ENCODE measurements at places on chromosomes 16 and 17.

DNA sequence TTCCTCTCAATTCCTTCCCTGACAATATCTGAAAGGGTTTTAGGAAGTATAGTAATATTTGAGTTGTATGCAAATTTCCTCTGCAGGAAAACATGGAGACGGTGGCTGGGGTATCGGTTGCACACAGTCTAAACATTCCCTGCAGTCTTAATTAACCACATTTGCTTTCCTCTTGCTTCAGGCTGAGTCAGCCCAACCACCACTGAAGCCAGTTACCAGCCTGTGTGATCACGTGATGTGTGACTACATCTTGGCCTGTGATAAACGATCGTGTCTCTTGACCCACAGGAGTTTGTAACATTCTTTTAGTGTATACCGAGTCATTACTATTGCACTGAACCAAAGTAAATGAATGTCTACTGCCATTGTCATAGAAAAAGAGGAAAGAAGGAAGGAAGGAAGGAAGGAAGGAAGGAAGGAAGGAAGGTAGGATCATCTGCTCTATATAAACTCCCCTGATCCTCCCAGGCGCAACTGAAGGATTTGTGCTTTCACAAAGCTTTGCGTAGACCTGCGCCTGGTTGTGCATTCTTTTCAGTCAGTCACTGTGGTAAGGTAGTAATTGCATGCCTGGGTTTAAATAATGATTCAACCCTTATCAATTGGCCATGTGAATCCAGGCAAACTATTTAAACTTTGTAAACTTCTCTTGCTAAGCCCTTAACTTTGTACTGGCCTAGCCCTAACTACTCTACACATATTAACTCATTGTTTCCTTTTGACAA is 280.6 kb upstream of the SALL1 start:
- DNase-seq = no peak

DNA sequence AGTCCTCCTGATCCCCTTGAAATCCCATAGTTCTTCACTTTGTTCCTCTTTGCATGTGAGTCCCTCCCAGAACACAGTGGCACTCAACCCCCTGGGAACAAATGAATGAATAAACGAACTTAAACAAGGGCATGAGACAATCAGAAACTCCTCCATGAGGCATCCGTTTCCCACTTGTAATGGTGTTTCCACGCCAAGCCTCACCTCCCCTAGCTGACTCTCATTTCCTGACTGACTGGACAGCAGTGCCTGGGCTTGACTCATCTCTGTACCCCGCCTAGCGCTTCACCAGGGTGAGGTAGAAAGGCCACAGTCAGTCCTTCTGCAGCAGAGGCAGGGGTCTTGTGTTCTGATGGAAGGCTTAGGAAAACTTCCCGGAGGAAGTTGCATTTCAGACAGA is 14.2 kb downstream of the KIF1C start:
- no peak for DNase-seq

- no peak for DNase-seq
These were observed 236.7 kb downstream of the ZFHX3 start for GRCh38 chr16:72811188-72811720.

- DNase-seq = no peak
These were observed 7.3 kb upstream of the CBX8 start for GRCh38 chr17:79803997-79804855.

DNA sequence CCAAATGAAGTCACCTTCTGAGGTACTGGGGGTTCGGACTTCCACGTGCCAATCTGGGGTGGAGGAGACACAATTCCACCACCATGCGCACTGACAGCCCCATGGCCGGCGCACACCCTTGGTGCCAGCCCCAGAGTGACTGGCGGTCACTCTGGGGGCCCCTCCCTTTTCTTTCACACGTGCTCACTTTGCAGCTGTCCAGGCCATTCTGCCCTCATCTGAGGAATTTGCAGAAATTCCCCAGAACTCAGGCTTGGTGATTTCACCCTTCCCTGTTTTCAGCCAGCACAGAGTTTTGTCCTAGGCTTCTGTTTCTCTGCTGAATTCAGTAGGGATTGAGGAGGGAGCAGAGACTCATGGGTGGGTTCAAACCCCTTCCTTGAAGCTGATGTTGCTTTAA is 54.8 kb downstream of the CDRT4 start:
- peak; percentile 29 for DNase-seq

Measured in psoas muscle (tissue), 8 donors.